ENCODE measurements at places on chromosomes 16 and 17. TPM values are rescaled to one million over a fixed set of nuclear protein-coding genes. Genes with fewer than 3 reads are reported as not detected.

The ERN1 gene
- total RNA-seq: 13.8 TPM

The TNS4 gene
- not detected for total RNA-seq

The CD300A gene
- total RNA-seq: not detected

The EVPLL gene
- total RNA-seq: not detected

The MPV17L gene
- total RNA-seq: 0.12 TPM

The HEATR9 gene
- total RNA-seq: not detected

The KRT36 gene
- 0.12 TPM for total RNA-seq

The RAD51C gene
- 33.3 TPM for total RNA-seq

The GJC1 gene
- 56.0 TPM for total RNA-seq

The TIMP2 gene
- total RNA-seq: 80.0 TPM

The C1QTNF1 gene
- total RNA-seq: 21.0 TPM

The LGALS9B gene
- total RNA-seq: not detected

The PRR14 gene
- 5.1 TPM for total RNA-seq

Measured in uterine smooth muscle cell (primary cell).